CD4-positive, alpha-beta memory T cell (primary cell): ENCODE measurements at places on chromosomes 11 and 22.
A peak's percentile ranks its signal among the peaks of the same experiment; 100 is the strongest.

GRCh38 chr11:86116386-86116726 lies 47.5 kb upstream of the PICALM start:
- DNase-seq = peak; percentile 64

GRCh38 chr11:33043221-33043830 lies 4.0 kb downstream of the TCP11L1 start:
- no peak for DNase-seq

GRCh38 chr22:41898645-41899044 lies 16.2 kb downstream of the SHISA8 start:
- no peak for DNase-seq

DNA sequence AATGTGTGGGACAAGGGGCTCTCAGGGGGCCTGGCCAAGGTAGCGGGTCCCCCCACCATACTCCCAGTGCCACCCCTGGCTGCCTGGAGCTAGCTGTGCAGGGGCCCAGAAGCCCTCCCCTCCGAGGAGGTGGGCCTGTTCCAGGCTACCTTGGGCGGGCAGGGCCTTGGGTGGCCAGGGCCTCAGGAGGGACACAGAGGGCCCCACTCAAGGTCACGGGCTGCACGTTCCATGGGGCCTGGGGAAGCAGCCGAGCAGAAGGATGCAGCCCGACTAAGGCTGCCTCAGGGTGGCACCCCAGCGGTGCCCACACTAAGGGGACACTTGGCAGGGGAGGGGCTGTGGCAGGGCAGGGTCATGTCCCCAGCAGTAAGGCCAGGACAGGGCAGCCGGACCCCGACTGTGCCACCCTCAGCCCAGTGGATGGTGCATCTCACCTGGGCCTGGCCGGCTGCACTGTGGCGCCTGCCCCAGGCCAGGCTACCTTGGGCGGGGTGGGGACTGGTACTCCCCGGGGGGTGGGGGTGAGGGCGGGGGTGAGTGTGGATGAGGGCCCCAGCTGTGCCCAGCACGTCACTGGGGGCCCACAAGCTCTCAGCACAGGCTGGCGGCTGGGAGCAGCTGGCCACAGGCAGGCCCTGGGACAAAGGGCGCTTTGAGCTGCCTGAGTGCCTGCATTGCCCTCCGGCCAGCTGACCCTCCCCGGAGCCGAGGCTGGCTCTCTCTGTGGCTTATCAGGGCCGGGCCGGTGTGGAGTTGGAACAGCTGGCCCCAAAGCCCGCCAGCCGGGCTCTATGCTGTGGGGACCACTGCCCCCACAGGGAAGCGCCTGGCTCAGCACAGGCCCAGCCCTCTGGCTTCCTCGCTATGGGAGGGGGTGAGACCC lies 117.1 kb downstream of the KCNQ1 start:
- no peak for DNase-seq

DNA sequence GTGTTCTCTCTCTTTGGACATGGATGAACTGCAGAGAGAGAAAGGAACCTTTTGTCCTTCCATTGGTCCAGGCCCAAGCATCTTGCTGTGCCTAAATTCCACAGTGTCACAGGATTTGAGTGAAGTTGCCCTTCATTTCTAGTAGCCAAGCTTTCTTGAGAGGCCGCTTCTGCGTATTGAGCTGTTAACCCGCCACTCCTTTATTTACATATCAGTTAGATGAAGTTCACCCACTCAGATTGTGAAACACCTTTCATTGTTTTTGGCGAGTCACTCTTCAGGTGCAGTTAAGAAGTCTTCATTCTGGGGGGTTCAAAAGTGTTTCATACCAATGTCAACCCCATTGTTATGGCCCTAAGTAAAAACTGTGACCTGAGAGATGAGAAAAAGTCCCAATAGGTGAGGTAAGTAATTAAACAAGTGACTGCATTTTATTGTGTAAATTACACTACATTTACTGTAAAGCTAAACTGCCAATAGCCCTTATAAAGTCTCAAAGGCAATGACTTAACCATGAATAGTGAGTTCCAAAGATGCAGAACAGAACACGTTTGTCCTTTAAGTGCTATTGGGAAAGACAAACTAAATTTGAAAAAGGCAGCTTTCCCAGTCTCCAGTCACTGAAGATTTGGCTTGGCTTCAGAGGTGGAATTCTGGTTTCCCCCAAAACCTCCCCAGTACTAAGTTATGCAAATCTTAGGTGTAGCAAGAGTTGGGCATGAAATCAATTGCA lies 61.0 kb downstream of the APIP start:
- DNase-seq = no peak

GRCh38 chr11:65899356-65900124 lies 648 bp downstream of the FOSL1 start:
- no peak for DNase-seq

DNA sequence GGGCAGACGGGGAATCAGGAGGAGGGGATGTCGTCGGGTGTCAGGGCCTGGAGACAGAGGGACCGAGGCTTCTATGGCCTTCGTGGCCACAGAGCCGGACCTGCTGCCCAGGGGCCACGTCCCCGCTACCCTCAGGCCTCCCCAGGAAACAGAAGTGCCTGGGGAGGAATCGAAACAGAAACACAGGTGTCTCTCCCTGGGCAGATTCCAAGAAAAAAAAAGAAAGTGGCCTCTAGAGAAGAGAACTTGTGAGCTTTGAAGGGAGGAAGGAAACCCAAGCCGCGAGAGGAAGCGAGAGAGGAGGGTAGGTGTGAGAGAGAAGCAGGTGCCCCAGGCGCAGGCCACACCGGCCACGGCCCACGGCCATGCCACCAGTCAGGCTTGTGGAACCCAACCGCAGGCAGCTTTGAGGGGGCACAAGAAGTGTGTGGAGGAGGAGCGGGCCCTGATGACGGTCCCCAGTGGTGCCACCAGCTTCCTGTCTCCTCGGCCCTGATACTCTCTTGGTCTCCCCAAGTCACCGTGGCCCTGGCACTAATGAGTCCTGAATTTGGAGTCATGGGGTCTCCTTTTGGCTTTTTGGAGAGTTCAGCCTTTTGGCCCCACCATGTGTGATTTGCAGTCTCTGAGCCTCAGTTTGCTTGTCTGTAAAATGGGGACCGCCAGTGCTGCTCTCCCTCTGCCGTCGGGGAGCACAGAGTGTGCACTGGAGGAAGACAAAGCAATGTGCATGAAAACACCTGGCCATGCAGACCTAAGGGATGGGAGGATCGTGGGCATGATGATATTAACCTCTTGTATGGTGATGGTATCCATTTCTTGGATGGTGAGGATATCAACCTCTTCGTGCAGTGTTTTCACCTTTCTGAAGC lies 25.2 kb downstream of the LIF start:
- peak; percentile 73 for DNase-seq

GRCh38 chr22:50185375-50186087 lies at the start of gene TRABD:
TSS of gene TRABD (plus strand) at chr22:50185913. CDS start at chr22:50193061, 7,148 bp downstream.
- peak; percentile 87 for DNase-seq

DNA sequence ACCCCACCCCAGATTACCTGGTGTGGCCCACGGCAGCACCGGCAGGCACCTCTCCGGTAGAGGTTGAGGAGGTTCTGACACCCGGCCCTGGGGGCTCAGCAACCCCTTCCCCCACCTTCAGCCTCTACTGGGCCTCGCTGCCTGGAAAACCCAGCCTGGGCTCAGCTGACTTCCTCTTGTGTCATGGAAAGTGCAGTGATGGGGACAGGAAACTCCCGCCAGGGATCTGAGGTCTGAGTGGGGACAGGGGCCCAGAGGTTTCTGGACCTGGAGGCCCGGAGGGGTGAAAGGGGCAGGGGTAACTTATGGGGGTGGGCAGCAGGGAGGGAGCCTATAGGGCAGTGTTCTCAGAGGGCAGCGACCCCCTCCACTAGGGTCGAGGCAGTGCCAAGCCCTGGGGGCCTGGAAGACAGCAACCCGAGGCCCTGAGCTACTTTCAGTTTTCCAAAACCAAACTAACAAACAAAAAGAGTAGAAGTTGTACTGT lies 10.0 kb upstream of the CD5 start:
- DNase-seq = peak; percentile 85

GRCh38 chr11:75576499-75576918 lies 14.5 kb downstream of the SERPINH1 start:
- DNase-seq = no peak

- DNase-seq = no peak
Observed at GRCh38 chr11:60919320-60919719, 4.9 kb upstream of the TMEM132A start.

DNA sequence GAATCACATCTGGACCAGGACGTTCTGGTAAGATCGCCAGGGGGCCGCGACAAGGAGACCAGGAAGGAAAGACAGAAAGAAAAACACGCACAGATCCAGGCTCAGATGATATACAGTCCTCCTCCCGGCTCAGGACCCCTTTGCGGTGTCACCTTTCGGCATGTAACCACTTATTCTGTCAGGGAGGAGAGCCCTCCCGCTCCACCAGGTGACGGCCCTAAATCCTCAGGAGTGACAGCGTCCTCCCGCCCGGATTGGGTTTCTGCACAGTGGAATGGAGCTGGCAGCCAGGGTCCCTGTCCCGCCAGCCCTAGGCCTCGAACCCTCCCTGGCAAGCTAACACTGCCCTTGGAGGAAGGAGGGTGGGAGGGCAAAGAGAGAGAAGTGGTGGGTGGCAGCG lies 24.3 kb upstream of the KCNQ1OT1 start:
- no peak for DNase-seq

DNA sequence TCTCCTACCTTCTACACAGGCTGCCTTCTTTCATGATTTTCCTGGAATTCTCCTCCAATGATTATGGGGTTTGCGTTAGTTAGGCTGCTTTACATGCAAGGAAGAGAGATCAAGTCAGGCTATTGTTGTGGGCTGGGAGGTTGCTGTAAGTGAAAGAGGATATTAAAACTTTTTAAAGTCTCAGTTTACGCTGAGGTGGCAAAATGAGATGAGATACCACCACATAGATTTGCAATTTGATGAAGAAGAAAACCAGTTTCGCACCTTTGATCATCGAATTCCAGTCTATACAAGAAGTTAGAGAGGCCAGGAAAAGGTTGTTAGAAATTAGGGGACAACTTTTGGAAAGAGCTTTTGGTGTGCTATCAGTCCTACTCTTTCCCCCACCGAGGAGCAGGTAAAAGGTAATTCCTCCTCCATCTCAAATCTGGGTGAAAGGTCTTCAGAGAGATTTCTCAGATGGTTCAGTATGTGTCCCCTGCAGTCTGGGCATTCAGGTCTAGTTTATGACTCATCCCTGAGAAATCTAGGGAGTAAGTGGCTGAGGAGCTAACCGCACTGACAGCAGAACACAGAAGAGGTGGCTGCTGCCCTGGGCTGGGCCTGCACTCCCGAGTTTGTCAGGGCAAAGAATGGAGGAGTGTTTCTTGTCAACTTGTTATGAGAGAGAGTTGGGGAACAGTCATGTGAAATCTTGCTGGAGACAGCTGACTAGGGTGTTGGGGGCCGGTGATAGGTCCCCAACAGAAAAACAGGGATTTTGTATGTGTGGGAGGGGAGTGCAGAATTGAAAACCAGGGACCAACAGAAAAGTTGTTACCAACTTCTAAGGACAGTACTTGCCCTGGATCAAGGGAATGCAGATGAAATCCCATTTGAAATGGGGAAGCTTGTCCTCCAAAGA lies 34.7 kb downstream of the CCDC83 start:
- DNase-seq = no peak

GRCh38 chr11:235180-235579 lies 962 bp downstream of the SIRT3 start:
- no peak for DNase-seq

GRCh38 chr22:49413146-49413545 lies 414.5 kb downstream of the BRD1 start:
- DNase-seq = no peak

- DNase-seq = no peak
Observed at GRCh38 chr11:92477686-92478085, 253.1 kb downstream of the FAT3 start.

DNA sequence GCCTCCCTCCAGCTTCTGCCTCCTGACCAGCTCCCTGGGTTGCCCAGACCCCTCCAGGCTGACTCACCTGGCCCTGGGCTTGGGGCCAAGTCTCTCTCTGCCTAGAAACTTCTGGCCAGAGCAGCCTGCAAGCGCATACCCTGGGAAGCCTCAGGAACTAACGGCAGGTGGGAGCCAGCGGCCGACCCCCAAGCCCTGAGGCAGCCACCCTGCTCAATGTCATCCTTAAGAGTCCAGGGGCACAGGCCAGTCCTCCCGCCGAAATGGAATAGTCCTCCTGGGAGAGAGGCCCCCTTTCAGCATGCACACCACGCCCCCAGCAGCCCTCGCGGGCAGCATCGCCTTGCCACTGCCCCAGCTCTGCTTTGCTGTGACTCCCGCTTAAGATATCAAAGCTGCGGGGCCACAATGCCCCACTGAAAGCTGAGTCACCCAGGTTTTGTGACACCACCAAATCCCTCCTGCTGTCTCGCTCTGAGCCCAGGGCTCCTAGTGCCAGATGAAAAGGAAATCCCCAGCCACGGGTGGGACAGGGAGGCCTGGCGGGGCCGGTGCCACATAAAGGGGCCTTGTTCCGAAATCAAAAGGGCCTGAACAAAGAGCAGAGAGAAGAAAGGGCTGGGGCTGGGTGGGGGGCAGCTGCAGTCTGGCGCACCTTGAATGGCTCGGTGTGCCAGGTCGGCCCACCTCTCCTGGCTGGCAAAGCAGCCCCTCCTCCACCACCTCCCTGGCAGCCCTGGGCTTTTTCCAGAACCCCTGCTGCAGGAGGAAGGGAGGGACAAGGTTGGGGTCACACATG lies 21.4 kb upstream of the FGF3 start:
- DNase-seq = no peak

- no peak for DNase-seq
Observed at GRCh38 chr11:46102843-46103242, 18.4 kb downstream of the PHF21A start.

DNA sequence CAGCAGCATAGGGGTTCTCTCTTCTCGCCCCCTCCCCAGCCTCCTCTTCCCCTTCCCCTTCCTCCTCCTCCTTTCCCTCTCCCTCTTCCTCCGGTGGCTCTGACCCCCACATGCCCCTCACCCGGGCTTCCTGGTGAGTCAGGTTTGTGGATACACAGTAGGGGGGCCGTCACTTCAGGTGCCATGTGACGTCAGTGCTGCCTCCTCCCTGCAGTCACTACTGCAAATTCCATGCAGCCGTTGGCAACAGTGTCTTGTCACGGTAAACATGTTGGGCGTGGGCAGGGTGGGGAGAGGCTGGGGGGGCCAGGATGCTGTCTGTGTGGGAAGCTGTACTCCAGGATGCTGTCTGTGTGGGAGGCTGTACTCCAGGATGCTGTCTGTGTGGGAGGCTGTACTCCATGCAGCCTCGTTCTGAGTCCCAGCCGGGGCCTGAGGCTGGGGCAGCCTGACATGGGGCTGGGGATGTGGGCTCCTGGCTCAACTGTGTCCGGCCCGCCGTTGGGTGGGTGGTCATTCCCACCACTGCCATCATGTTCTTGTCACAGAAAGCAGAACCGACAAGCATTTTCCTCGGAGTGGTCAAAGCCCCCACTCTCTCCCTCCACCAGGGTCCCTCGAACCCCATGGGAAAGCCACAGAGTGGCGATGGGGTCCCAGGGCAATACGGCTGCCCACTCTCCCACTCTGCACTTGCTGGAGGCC lies 2.4 kb upstream of the MUC2 start:
- DNase-seq = no peak

DNA sequence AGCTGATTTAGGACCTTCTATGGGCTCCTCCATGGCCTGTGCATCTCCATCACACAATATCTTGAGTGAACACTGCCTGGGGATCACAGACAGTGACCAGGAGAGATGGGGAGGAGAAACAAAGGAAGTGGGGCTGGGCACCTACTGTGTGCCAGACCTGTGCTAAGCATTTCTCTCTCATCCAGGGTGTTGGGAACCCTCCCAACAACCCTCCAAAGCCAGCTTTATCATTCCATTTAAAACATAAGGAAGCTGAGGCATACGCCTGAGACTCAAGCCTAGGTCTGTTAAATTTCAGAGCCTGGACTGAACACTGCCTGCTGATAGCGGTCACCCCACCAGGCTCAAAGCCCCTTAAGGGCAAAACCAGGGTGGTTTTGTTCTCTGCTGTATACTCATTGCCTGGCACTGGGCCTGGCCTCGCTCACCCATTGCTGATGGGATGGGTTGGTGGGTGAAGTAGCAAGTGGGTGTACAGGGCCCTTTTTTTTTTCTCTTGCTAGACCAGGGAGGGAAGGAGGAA lies 130.1 kb downstream of the MN1 start:
- DNase-seq = no peak
